ENCODE measurements at places on chromosomes 1 and 21. TPM values are rescaled to one million over a fixed set of nuclear protein-coding genes. Genes with fewer than 3 reads are reported as not detected.

- DNase-seq, result no peak
These were observed 165.1 kb downstream of the DAB1 start for GRCh38 chr1:57258557-57259325.

DNA sequence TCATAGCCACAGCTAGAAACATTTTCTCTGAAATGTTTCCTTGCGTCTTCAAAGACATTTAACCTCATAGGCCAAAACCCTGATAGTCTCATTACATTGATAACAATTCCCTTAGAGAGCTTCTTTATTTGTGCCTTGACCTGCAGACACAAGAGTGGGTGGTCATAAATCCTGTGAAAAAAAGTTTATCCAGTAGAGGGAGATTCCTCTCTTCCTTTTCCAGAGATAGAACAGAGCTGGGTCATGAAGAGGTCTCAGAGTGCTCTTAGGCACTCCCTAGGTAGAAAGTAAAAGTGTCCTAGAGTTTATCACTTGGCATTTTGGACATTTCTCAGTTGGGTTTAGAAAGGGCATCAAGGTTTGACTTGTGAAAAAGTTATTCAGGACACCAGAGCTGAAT lies 426.1 kb downstream of the NUF2 start:
- DNase-seq, result no peak

- peak; percentile 30 for DNase-seq
These were observed 895 bp upstream of the UBR4 start for GRCh38 chr1:19210772-19211549.

GRCh38 chr1:79364896-79365295 lies 358.4 kb upstream of the ADGRL4 start:
- no peak for DNase-seq

- DNase-seq, result no peak
These were observed 217.2 kb downstream of the CHRM3 start for GRCh38 chr1:239603530-239603929.

The KRTAP6-1 gene
- not detected for polyA plus RNA-seq

The DNALI1 gene
- polyA plus RNA-seq, result 8.3 TPM

The GFI1 gene
- polyA plus RNA-seq, result 0.10 TPM

The ILDR2 gene
- polyA plus RNA-seq, result 0.14 TPM

The B3GALT5 gene
- polyA plus RNA-seq, result 0.08 TPM

The CD34 gene
- polyA plus RNA-seq, result 0.51 TPM

All from fibroblast of lung (primary cell).